Stimulated activated CD4-positive, alpha-beta T cell treated with anti-CD3 and anti-CD28 coated beads, TNF-alpha, amount 100 ng/mL, for 1 hour (primary cell): ENCODE measurements at places on chromosomes 13 and 19.

DNA sequence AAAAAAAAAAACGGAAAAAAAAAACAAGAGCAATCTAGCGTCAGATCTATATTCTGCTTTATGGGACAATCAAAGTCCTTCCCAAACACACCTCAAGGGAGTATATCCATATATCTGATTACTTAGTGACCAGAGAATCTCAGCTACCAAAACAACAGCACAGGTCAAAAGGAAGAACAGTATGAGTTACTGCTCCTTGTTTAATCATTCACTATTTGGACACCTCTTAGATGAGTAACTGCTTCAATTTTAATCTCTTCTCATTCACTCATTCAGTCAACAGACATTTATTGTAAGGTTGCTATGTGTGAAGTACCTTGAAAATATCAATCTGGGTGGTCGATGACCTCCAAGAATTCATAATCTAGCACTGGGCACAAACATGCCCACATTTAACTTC lies 193.2 kb downstream of the IRS2 start:
- no peak for DNase-seq

DNA sequence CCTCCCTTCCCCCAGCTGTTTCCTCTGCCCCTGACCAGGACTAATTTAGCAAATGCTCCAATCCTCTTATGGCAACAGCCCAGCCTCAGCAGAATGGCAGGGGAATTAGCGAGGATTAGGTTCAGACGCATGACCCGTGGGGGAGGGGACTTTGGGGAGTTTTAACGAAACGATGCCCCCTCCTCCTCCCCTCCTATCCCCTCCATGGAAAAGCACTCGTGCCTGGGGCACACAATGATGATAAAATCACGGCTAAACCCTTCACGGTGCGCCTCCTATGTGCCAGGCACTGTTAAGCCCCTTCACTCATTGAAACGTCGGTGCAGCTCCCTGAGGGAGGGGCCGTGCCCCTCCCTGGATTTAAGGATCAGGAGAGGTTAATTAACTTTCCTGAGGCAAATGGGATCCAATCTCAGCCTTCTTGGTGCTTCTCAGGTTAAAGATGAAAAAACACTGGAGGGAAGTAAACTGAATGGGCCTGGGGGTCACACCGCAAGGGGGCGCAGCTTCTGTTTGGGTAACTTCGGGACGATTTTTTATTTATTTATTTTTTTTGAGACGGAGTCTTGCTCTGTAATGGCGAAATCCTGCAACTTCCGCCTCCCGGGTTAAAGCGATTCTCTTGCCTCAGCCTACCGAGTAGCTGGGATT lies 10.1 kb upstream of the TPRX2 start:
- DNase-seq, result no peak

DNA sequence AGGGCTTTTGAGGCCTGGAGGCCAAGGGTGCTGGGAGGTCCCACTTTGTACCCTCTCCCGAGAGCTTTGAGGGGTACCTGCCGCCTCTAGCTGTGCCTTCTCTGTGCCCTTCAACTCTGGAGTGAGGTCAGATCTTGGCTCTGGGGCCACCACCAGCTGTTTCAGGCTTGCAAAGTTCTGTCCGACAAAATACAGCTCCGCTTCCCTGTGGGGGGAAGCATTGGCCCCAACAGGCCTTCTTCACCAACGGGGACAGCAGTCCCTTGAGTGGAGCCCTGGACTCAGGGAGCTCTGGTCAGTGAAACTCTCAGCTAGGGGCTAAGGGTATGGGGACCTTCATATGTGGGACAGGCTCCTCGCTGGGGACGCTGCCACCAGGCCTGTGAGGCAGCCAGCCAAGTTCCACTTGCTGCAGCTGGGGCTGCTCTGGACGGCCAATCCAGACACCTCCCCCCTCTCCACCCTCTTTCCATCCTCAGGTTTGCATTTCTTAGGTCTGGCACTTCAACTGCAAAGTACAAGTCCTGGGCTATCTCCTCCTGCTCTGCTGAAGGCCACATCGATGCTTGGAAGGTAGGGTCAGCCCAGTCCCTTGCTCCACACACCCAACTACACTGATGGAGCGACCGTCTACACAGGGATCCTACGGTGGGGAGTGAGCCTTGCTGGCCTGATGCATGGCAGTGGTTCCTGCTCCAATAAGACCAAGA lies 46.8 kb downstream of the C13orf46 start:
- no peak for DNase-seq

- DNase-seq, result no peak
These were observed 26.2 kb downstream of the MAST3 start for GRCh38 chr19:18123819-18124218.

GRCh38 chr19:14115756-14116155 lies 1.8 kb downstream of the PRKACA start:
- DNase-seq, result no peak

GRCh38 chr13:92512852-92513251 lies 713.8 kb upstream of the GPC6 start:
- DNase-seq, result no peak

GRCh38 chr19:43842007-43842406 lies 14.9 kb downstream of the ZNF283 start:
- DNase-seq, result no peak

DNA sequence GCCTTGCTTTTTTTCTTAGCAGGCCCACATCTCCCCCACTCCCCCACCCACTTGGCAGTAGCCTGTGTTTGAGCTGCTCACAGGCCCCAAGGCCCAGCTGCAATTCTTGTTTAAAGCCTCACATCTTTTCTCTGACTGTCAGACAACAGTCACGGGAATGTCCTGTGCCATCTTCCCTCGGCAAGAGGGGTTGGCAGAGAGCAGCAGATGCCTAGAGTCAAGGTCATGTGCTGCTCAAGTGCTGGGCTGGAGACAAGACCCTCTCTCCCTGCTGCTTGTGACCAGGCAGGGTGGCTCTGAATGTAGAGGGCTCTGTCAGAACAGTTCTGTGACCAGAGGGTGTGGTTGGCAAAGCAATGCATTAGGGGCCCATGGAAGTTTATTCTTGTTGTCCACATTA lies 47.4 kb downstream of the BBC3 start:
- DNase-seq, result no peak

DNA sequence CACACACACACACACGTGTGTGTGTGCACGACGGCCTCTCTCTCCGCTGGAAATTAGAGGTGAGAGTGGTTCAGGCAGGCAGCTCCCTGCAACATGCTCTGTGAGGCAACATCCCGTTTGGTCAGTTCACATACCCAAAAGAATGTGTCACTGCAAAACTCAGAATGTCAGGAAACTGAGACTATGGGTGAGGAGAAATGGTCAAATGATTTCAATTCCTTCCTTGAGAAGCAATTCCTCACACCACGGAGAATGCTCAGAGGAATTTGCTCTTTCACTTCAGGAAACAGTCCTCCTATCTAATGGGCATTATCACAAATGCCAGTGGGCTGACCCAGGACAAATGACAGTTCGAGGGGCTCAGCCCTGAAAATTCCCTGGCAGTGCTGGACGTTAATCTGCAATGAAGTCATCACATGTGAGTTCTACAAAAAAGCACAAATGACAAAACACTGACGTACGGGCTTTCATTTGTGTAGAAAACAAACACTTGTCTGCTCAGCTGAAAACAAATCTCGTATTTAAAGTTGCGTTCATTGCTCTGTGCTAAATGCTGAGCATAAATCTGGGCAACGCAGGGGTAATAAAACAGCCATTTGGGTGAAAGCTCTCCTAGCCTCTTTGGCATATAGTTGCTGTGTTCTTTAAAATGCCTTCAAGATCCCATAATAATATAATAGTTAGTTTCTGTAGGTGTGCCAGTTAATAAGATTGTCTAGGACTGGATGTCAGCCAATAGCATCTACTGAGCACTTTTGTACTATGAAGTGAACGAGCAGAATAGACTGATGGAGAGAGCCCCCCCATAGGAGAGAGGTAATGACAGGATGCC lies 18.6 kb upstream of the LATS2 start:
- no peak for DNase-seq

GRCh38 chr13:100347968-100348367 lies 240.6 kb downstream of the GGACT start:
- no peak for DNase-seq

- no peak for DNase-seq
These were observed 10.1 kb downstream of the NFILZ start for GRCh38 chr19:8640402-8641004.

GRCh38 chr13:112911285-112911701 lies 57.7 kb upstream of the MCF2L start:
- no peak for DNase-seq

DNA sequence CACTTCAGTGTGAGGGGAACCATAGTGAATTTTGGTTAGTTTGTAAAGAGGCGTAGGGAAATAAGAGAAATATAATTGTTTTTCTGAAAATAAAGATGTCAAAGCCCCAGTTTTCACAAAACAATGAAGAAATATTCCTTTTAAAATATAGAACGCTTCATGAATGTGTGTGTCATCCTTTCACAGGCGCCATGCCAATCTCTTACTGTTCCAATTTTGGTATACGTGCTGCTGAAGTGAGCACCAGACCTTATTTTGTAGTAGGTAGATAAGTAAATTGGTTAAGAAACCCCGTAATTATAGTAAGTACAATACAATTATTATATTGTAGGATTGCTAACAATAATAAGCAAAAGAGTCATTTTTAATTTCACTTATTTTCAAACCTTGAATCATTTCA lies 43.3 kb downstream of the NAA16 start:
- no peak for DNase-seq

DNA sequence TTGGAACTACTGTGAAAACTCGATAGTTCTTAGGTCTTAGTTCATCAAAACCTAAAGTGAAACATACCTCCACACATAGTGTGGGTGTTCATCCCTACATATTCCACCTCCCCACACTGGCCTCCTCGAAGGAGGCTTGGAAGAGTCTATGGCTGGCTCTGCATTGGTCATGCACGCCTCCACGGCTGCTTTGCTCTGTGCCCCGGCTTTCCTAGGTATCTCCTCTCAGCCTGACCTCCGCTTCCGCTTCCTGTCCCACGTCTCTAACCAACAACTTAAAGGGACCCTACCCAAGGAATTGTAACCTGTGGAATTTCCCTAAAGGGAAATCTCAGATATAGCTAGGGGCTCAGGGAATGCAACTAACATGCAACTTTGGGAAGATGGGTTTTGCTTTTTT lies 79.7 kb upstream of the MBNL2 start:
- DNase-seq, result no peak

DNA sequence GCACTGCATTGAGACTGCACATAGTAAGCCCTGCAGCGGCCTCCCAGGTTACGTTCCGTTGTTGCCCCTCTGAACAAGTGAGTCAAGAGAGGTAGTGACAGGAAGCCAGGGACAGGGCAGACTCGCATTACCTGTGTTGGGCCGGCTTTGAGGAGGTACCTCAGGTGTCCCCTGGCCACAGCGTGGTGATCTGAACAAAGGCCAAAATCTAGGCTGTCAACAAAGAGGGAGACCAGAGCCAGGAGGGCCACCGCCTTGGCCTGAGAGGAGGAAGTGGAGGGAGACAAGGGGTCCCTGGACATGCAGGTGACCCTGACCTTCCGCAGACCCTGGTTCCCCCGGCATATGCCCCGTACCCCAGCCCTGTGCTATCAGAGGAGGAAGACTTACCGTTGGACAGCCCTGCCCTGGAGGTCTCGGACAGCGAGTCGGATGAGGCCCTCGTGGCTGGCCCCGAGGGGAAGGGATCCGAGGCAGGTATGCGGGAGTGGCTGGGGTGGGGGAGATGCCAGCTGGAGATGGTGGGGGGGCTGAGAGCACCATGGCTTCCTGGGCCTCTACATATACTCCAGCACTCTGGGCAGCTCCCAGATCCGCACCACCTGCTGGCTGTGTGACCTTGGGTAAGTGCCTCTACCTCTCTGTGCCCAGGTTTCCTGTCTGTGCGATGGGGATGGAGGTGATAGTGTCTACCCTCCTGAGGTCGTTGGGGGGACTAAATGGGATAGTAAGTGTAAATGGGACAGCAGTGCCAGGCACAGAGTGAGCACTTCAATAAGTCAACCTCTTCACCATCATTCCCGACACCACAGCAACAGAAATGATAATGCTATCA lies 4.8 kb downstream of the SPIB start:
- no peak for DNase-seq

DNA sequence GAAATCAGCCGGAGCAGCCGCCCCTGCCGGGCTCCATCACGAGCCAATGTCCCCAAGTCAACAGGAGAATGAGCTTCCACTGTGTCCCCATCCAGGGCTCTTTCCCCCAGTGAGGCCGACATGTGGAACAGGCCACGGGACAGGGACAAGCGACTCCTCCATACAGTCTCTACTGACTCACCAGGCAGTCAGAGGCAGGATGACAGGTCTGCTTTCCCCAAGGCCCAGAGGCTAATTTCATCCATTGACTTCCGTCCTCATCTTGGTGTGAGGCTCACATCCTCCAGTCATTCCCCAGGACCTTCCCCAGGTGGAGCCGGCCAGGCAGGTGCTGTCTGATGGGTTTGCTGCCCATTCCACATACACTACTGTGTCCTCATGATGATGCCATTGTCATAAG lies 3.5 kb downstream of the CEACAM6 start:
- no peak for DNase-seq

- DNase-seq, result no peak
These were observed 63.5 kb upstream of the MYCBP2 start for GRCh38 chr13:77390391-77390790.

GRCh38 chr13:30751183-30751933 lies 16.0 kb downstream of the ALOX5AP start:
- no peak for DNase-seq

DNA sequence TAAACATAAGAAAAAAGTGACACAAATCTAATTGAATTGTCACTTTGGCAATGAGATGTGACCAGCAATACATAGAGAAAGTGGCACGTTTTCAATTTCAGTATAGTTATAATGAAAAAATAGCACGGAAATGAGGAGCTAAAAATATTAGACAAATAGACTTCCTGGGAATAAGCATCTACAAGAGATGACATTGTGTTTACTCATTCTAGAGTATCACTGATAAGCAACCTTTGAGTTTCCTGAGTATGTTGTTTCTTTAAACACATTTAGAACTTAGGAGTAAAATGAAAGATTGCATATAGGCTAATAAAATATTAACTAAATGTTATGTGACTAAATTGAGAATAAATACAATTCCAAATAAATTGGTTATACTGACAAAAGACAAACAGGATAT lies 207.1 kb upstream of the SLITRK6 start:
- DNase-seq, result no peak

DNA sequence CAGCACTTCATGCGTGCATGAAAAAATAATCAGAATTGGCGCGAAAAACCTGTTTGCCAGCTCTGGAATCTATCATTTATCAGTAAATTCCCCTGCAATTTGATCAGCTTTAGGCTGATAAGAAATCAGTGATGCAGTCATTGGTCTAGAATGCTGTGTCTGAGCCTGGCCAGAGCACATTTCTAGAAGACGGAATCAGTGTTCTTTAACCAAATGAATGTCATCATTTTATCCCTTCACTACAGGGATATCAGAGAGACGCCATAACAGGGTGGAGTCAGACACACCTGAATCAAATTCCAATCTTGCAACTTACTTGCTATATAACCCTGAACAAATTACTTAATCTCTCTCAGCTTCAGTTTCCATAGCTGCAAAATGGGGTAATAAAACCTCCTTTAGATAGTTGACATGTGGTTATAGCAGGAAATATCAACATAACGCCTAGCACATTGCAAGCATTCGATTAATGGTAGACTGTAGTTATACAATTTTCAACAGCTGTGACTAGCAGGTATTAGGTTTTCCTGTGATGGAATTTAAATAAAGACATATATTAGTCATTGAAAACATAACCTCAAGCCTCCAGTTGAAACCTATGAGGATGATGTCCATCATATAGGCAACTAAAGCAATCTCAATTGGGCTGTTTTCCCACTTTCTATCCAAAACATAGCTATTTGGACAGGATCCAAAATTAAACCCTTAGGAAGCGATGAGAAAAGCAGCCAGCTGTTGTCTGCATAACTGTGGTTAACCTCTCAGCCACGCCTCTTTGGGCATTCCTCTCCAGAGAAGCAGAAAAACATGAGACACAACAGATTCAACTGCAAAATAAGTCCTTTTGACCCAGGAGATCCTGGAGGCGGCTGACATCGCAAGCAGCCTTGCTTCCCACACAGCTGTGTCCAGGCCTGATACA lies 51.6 kb upstream of the UBL3 start:
- no peak for DNase-seq
